ENCODE measurements at places on chromosomes 2 and 18. TPM values are rescaled to one million over a fixed set of nuclear protein-coding genes. Genes with fewer than 3 reads are reported as not detected.

CDH7 gene
- under 0.01 TPM for total RNA-seq

GATA6 gene
- 28.6 TPM for total RNA-seq

CFAP65 gene
- total RNA-seq = not detected

MSH2 gene
- 13.7 TPM for total RNA-seq

CPO gene
- total RNA-seq = 0.09 TPM

TMEM178A gene
- total RNA-seq = 1.3 TPM

IMPACT gene
- 29.0 TPM for total RNA-seq

NEUROD1 gene
- not detected for total RNA-seq

SPEG gene
- total RNA-seq = 3.7 TPM

FAM124B gene
- total RNA-seq = under 0.01 TPM

HMSD gene
- under 0.01 TPM for total RNA-seq

SERPINB4 gene
- total RNA-seq = 0.14 TPM

DNAJC10 gene
- total RNA-seq = 170 TPM

NOP58 gene
- total RNA-seq = 41.9 TPM

STK16 gene
- 30.7 TPM for total RNA-seq

CYP1B1 gene
- 23.0 TPM for total RNA-seq

All from smooth muscle cell of bladder (primary cell).